Stimulated activated CD4-positive, alpha-beta T cell treated with anti-CD3 and anti-CD28 coated beads, TNF-alpha, amount 100 ng/mL, for 4 hours (primary cell): ENCODE measurements at places on chromosomes 3 and 15.

DNA sequence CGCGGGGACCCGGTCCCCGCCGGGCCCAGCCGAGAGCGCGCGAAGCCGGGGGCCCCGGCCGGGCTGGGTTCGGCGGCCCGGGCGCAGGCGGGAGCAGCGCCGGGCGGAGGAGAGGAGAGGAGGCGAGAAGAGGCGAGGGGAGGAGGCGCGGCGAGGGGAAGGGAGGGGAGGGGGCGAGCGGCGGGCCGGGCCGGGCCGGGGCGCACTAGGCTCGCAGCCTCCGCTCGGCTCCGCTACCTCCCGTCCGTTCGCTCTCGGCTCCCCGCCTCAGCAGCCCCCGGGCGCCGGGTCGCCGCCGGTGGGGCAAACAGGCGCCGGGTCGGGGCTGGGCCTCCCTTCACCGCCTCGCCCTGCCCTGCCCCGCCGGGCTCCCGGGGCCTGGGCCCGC lies 351 bp downstream of the INSYN1 start:
- DNase-seq: no peak

DNA sequence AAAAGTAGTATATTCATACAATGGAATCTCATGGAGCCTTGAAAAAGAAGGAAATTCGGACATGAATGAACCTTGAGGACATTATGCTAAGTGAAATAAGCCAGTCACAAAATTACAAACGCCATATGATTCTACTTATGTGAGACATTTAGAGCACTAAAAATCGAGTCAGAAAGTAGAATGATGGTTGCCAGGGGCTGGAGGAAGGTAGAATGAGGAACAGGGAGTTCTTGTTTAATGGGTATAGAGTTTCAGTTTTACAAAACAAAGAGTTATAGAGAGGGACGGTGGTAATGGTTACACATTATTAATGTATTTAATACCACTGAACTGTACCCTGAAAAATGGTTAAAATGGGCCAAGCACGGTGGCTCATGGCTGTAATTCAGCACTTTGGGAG lies 19.5 kb downstream of the UBXN7 start:
- no peak for DNase-seq

- no peak for DNase-seq
Observed at GRCh38 chr3:40864146-40864782, 335.0 kb upstream of the CTNNB1 start.

GRCh38 chr15:34239151-34239808 lies 14.5 kb downstream of the EMC4 start:
- DNase-seq: peak; percentile 12

DNA sequence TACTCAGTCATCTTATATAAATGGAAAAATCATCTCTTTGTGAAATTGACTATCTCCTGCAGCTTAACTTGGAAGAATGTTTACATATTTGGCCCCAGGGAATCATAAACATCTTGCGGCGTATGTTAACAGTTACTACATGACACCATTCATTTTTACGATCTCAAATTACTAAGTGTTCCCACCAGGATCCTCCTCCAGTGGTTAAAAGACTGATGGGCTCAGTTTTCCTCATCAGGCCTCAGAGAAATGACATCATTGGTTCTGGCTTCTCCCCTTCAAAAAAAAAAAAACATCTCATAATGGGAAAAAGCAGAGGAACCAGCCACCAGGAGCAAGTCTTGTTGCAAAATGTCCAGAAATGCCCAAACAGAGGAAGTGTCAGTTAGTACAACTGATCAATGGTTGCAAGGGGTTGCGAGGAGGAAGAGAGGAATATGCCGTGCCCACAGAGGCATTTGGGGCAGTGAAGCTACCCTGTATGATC lies 70.5 kb upstream of the LIPC start:
- no peak for DNase-seq

- no peak for DNase-seq
Observed at GRCh38 chr15:81939604-81940440, 106.0 kb downstream of the MEX3B start.
